ENCODE measurements at places on chromosomes 6 and 20.

GRCh38 chr6:108193131-108193530 is 27.3 kb downstream of the NR2E1 start:
- no peak for DNase-seq

DNA sequence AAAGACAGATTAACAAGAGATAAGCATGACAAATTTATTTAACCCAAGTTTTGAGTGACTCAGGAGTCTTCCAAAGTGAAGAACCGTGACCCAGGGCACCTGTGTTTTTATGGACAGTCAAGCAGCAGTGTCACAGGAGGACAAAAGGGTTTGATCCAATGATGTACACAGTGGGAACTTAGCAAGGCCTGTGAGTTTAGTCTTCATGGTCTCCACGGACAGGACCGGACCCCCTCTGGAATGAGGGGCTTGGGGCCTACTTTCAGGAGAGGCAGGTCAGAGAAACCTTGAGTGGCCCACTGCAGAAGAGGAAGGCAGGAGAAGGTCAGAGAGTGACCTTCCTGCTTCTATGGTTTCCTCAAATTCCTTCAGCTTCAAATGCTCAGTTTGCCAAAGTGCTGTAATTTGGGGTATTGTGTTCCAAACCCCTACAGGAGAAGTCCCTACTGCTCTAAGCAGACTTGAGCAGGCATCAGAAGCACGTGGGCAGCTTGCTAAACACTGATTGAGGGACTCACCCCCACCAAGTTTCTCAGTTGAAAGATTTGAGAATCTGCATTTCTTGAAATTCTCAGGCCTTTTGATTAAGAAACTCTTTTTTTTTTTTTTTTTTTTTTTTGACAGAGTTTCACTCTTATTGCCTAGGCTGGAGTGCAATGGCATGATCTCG is 26.4 kb upstream of the ZMYND8 start:
- DNase-seq = no peak

- no peak for DNase-seq
These were observed 27.3 kb downstream of the KDM1B start for GRCh38 chr6:18182568-18182967.

- DNase-seq = no peak
These were observed 213.4 kb upstream of the RIN2 start for GRCh38 chr20:19544684-19545083.

DNA sequence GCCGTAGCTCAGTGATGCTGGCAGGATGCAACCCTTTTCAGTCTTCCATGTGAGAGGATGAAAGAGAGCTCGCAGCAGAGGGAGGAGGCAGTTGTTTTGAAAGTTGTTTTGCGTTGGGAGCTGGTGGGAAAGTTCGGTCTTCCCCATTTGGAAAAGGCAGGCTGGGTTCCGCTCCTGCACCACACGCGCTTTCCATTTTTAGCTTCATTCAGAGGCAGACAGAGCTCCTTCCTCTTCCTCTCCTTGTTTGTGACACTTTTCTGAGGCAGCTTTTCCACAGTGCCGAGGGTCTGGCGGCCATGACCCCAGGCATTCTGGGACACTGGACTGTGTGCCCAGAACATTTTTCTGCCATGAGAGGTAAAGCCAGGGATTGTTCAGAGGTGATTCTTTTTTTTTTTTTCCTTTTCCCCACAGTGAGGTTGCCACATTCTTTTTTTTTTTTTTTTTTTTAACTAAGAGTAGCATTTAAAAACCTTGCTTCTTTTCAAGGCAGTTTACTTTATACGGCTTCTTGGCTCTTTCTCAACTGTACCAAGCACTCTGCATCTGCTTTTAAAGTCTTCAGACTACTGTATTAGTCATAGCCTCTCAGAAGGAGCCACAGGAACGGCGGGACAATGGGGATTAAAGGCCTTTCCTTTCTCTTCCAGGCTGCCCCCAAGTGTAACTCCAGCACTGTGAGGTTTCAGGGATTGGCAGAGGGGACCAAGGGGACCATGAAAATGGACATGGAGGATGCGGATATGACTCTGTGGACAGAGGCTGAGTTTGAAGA is 1.6 kb downstream of the PRDM1 start:
- peak; percentile 23 for DNase-seq

Measured in foreskin keratinocyte (primary cell).